ENCODE measurements at places on chromosomes 2 and 18.

DNA sequence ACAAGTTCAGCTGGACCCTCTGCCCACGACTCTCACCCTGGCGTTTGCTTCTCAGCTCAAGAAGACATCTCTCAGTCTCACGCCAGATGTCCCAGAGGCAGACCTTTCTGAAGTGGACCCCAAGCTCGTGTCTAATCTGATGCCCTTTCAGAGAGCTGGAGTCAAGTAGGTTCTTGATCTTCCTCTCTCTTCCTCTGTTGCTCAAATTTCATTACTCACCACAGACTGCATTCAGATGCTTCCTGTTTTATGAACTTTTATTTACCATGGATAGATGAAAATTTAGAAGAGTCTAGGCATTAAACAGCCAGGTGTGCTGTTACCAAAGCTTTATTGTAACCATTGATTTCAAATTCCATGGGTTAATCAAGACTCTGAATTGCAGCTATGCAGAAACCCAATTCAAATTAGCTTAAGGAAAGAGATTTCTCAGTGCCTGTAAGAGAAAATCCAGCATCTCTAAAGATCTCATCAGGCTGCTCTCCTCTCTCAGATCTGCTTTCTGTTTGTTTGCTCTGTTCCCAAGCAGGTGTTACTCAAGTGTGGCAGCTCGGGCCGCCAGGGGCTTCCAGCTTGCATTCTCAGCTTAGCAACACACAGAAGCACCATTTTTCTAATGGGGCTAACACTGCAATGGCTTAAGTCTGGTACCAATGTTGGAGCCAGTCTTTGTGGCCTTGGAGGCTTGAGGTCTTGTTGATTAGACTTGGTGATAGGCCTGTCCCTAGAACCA is 16.5 kb downstream of the SMARCAL1 start:
- DNase-seq = no peak

DNA sequence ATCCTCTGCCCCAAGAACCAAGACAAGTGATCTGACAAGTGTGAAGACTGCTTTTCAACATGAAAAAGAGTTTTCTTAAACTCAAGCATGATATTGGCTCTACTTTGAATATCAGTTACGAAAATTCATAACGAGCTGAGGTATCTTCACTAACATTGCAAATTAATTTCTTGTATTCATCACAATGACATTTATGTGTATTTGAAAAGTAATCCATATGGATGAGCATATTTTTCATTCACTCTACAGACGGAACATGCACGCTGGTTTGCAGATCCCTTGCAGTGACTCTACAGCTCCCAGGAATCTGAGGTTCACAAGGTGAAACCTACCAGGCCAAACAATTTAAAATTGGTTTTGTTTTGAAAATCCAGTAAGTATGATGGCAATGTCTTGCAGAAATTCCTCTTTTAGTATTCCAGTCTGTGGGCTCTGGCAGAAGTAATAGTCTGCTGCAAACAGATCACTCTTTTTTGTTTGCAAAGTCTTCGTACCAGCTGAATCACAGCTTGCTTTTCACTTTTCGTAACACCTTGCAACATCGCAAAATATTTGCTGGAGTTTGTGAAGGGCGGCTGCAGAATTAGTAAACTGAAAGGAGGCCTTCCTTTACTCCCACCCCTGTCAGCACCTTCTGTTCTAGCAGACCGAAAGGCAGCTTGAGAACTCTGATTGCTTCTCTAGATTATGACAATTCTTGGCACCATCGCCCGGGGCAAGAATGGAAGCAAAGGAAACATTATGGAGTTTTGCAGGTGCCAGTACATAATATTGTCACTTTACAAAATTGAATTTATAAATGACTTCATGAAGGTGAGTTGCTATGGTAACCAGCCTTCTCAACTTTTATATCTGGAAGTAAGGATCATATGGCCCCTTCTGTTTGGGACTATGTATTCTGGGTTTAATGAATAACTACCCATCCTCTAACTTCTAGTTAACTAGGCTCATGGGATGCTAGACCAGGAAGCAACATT is 168.7 kb downstream of the TMEM247 start:
- no peak for DNase-seq

GRCh38 chr18:54453996-54454395 is 96.3 kb downstream of the C18orf54 start:
- no peak for DNase-seq

DNA sequence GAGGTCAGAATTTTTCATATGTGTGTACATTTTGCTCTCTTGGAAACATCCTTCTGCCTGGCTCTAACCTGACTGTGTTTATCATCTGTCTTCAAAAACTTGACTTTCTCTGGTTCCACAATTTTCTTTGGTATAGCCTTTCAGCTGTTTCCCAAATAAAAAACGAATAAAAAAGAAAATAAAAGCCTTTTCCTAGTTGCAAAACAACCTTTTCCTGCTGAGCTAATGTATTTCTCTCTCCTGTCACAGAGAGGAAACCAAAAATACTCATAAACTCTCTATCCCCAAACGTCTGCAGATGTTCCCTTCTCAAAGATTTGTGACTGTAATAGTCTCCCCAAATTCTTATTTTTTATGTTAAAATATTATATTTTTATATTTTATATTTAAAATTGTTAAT is 505.3 kb upstream of the SLC39A10 start:
- DNase-seq = no peak

- no peak for DNase-seq
Observed at GRCh38 chr2:10086950-10087349, 6.7 kb upstream of the CYS1 start.

GRCh38 chr2:160214461-160215445 is 14.7 kb upstream of the ITGB6 start:
- peak; percentile 83 for DNase-seq

- DNase-seq = no peak
Observed at GRCh38 chr2:238139196-238140039, 950 bp downstream of the KLHL30 start.

DNA sequence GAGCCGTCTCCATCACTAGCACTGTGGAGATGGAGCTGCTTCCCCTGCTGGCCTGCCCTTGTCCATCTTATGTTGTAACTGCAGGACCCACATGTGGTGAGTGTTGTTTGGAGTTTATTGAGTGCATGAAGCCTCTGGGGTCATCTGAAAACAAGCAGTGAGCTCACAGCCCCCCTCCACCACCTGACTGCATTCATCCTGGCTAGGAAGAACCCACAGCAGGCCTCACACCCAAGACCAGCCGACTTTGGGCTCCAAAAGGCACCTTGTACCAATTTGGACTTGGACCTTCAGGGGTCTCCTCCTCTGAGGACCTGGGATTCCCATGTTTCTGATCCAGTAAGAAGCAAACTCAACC is 116.1 kb downstream of the TWIST2 start:
- DNase-seq = no peak

DNA sequence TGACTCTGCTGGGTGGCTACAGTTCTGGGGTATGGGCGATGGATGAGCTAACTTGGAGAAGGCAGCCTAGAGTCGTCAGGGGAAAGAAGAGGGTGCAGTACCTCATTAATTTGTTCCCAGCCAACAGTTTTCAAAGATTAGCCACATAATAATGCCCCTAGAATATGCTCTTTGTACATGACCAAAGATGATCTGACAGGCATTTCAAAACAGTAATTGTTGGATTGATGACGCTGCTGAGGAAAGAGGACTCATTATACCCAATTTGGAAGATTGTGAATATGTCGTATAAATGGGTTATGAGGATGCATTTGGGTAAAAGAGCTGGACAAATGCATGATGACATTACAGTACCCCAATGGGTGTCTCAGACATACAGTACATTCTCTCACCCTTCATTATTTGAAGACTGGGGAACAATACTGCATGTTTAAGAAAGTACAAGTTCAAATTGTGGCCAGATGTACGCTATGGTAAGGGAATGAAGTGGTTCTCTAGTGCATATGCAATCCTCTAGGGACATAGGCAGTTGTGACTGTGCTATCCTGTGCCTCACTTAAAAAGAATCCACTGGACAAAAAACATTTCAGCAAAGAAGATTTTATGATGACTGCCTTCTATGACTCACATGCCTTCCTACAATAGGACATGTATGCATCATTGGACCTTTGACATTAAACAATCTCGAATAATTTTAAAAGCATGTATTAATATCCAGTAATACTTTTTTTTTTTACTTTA is 233.2 kb downstream of the CNTNAP5 start:
- no peak for DNase-seq

DNA sequence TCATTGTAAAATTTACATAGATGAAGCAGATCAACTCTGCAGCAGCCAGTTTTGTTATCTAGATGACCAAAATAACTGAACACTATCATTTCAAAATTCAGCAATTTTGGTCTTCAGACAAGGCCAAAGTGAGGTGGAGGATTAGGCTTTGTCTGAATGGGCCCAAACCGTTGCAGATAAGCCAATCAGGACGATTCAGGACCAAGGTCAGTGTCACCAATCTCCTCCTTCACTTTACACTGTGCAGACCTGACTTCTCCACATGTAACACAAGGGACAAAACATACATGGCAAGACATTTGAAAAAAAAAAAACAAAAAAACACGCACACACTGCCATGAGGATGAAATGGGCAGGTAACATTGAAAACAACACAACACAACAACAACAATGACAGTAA is 211.2 kb downstream of the NAPG start:
- no peak for DNase-seq

DNA sequence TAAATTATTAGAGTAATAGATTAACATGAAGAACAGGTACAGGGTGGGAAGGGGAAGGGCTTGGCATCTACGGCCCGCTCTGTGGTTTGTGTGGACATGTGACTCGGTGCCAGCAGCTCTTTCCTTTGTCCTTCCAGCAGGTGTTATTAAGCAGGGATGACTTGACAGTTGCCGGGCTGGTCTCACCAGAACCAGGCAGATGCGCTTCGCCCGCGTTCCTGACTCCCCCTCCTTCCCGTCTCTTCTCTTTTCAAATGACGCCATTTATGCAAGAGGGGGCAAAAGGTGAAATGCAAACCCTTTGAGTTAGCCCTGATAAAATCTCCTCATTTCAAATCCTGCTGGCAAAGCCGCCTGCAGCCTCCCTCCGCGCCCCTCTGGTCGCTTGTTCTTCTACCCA is 38.9 kb upstream of the MGAT4A start:
- no peak for DNase-seq

All from muscle of back (tissue), 13 donors.